Gastrocnemius medialis (tissue), 4 donors: ENCODE measurements at places on chromosomes 2 and 18. TPM values are rescaled to one million over a fixed set of nuclear protein-coding genes. Genes with fewer than 3 reads are reported as not detected.

RAD51AP2 gene
- not detected for total RNA-seq

SOCS6 gene
- total RNA-seq, result 26.8 TPM

DLGAP1 gene
- total RNA-seq, result 0.46 TPM

- no peak for DNase-seq
These were observed 30.1 kb upstream of the MBOAT2 start for GRCh38 chr2:9033385-9034168.

GRCh38 chr18:76499637-76500340 lies 4.7 kb upstream of the ZNF516 start:
- DNase-seq, result no peak

- DNase-seq, result no peak
These were observed 172.8 kb upstream of the FOSL2 start for GRCh38 chr2:28219758-28220368.

DNA sequence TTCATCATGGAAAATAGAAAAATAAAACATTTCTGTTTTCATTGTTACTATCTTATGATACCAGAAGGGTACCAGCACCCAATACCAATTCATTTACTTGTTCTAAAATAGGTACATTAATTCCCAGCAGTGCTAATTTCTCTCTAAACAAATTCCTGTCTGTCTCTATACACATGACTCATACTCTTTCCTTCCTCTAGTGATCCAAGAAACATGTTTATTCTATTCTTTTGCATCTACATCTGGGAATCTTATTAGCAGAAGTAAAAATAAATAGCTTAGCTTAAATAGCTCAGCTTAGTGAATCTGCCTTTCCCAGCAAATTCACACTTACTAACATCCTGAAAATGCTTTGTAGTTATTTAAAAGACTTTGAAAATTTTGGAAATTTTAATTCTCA lies 84.5 kb upstream of the MAPRE2 start:
- no peak for DNase-seq

DNA sequence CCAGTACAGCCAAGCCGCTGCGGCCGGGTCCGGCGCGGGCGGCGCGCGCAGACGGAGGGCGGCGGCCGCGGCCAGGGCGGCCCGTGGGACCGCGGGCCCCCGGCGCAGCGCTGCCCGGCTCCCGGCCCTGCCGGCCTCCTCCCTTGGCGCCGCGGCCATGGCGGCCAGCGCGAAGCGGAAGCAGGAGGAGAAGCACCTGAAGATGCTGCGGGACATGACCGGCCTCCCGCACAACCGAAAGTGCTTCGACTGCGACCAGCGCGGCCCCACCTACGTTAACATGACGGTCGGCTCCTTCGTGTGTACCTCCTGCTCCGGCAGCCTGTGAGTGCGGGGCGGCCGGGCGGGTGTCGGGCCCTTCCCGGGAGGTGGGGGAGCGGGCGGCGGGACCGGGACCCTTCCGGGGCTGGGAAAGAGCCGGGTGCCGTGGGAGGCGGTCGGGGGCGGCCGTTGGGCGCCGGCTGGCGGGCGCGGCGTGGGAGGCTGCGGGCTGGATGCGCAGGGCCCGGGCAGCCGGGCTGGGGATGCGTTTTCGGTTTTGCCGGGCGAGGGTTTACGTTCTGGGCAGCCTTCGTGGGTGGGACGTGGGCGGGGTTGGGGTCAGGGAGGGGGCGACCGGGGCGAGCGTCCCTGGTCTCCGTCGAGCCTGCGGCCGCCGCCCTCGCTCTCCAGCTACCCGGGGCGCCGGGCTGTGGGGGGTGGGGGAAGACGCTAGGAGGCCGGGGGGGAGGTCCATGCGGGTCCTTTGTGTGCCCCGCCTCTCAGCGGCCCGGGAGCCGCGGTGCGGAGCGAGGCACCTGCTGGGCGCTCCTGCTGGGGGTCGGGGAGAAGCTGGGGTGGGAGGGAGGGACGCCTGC lies 537 bp downstream of the AGFG1 start:
- DNase-seq, result peak; percentile 19

GRCh38 chr2:117087535-117088291 lies 726.8 kb upstream of the DDX18 start:
- no peak for DNase-seq

DNA sequence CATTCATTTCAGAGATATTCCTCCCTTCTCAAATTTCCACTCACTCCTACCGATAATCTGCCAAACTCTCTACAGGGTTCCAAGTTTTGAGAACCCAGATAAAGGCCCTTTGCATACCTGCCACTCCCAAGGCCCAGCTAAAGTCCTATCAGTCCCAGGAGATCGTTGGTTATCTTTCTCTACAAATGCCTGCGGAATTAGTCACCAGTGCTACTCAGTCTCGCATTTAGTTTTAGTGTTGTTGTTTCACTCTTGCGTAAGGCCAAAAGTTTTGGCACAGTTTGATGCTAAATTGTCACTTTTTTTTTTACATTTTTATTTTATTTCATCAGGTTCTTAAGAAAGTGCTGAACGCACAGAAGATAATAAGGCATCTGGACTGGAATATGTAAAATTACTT lies 29.2 kb upstream of the SETBP1 start:
- no peak for DNase-seq

DNA sequence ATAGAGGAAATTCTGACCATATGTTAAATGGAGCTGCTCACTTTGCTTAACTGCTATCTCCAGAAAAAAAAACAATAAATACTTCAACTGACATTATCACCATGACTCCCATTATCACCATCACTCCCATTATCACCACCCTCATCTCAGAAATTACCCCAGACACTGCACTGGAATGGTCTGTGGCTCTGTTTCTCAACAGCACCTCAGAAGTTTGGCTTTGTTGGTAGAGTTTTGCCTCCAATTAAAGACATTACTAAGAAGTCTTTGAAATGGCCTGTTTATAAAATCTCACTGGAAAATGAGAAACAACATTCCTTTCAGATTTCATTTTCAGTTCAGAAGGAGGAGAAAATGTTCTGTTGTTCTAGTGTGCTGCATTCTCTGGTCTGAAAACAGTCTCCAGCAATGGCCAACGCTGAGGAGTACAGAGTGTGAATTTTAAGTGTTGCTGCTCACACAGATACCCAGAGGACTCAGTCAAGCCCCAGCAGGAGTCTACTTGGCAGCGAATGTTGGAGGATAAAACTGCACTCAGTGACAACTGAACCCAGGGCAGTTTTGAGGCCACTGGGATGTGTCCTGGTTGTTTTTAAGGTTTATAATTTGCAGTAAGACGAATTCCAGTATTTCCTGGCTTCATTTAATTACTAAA lies 364.5 kb upstream of the CDH2 start:
- no peak for DNase-seq

DNA sequence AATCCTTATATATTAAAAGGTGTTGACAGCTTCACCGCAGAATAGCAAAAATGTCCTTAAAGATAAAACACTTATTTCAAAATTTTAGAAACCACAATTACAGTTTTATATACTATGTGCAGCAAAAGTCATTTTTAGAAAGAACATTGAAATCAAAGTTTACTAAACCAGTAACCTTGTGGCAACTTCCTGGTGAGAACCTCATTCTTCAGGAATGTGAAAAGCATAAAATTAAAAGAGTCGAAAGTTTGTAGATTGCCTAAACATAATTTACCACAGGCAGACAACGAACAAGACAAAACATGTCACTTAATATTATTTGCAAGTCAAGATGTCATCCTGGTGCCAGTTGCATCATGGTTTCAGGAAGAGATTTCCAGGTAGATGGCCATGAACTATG lies 108.3 kb upstream of the NRP2 start:
- no peak for DNase-seq

DNA sequence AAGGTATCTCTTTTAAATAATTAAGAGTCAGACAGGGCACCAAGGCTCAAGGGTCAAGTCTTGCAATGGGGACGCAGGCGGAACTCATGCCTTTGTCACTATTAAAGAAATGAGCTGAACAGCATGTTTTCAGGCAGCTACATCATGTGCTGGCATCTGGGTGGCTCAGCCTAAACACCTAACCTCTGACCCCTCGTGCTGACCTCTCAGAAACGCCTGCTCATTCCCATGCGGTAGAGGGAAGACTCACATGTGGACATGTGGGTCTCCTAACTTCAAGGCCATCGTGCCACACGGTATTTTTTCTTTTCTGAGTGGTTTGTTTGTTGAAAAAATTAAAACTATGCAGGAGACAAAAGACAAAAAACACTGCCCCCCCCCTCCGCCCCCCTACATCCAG lies 31.3 kb downstream of the CYP27C1 start:
- DNase-seq, result no peak

DNA sequence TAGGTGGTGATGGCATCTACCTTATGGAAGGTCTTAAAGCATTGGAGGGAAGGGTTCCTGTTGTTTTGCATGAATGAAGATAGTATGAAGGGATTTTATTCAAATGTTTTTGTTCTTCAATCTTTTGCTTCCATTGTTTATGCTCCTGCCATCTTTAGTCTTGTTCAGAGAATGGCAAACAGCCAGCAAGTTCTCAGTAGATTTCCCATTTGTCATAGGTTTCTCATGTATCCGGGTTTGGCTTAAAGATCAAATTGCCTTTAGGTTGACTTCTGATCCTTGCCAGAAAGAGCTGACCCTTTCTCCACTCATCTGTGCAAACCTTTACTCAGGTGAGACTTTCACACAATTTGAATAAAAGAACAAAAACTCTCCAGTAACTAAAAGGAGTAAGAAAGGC lies 44.2 kb upstream of the STAT4 start:
- DNase-seq, result no peak

DNA sequence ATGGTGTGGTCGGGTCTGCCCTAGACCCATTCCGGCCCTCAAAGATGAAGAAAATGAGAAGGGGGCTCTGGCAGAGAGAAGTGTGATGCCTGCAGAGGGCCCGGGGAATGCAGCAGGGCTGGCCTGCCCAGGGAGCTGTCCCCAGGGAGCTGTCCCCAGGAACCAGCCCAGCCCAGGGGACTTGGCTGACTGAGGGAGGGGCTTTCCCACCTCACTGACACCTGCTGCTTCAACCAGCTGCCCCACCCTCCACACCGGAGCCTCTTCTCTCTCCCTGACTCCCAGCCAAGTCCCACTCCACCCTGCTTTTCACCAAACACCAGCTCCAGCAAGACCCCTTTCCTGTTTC lies 111.2 kb downstream of the STPG4 start:
- no peak for DNase-seq

DNA sequence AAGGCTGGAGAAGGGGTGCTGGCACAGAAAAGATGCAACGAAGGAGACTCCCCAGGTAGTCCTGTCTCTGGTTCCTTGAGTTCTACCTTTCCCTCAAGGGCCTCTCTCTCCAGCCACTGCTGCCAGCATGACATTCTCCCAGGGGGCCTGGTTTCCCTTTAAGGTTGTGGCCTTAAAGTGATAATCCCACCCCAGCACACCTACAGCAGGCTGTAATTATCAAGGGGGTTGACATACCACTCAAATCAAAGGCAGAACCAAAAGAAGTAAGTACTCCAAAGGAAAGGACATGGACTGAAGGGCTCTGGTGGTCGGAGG lies 127.4 kb upstream of the MSH6 start:
- no peak for DNase-seq
